ENCODE measurements at places on chromosomes 1 and 21.

- DNase-seq: no peak
These were observed 54.3 kb downstream of the ABL2 start for GRCh38 chr1:179175011-179175841.

- DNase-seq: no peak
These were observed 39.9 kb upstream of the GBP5 start for GRCh38 chr1:89312572-89312971.

DNA sequence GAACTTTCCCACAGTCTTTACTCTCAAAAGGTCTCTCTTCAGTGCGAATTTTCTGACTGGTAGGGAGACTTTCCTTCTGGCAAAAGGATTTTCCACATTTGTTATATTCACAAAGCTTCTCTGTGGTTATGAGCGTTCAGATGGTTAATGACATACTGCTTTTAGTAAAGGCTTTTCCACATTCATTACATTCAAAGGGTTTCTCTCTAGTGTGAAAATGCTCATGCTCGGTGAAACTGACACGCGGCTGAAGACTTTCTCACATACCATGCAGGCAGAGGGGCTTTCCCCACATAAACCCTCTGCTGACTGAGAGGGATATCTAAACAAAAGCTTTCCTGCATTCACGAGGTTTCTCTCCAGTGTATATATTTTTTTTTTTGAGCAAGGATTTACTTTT is 9.9 kb upstream of the KLF18 start:
- no peak for DNase-seq

- no peak for DNase-seq
These were observed 84.9 kb downstream of the C4BPA start for GRCh38 chr1:207188901-207189300.

- DNase-seq: no peak
These were observed 17.3 kb upstream of the MIIP start for GRCh38 chr1:12001996-12002493.

DNA sequence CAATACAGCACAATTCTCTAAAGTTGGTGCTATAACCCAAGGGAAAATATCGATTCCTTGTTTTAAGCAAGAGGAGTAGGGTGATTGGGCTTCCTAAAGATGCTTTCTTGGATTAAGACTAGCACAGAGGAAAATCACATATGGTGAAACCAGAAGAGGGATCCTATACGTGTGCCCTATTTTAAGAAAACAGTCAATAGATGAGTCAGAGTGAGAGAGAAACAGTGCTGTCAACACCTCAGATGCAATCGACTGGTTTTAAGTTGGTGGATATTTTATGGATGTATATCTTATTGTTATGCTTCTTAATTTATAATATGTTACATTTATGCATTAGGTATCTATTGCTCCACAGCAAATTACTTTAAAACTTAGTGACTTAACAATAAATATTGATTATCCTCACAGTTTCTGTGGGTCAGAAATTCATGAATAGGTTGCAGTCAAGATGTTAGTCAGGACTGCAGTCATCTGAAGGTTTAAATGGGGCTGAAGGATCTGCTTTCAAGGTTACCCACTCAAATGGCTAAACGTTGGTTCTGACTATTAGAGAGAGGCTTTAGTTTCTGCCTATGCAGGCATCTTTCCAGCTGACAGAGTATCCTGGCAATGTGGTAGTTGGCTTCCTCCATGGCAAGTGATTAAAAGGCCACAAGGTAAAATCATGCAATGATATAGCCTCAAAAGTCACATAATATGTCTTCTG is 61.6 kb upstream of the DEPDC1 start:
- no peak for DNase-seq

- DNase-seq: no peak
These were observed 29.5 kb downstream of the WNT9A start for GRCh38 chr1:227918083-227918700.

DNA sequence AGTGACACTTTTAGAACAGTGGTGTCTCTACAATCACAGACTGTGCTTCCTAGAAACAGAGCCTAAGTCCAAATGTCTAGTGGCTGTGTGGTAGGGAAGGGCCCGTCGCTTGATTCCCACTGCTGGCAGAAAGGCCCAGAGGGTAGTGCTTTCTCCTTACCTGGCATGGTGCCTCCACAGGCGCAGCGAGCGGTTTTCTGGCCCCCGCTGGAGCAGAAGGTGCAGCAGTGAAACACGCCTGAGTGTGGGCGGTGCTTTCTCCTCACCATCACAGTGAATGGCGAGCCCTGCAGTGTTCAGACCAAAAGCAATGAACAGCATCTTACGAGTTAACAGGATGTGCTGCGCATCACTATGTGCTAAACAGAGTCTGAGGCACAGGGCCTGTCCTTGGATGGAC is 8.3 kb downstream of the TRIM45 start:
- no peak for DNase-seq

DNA sequence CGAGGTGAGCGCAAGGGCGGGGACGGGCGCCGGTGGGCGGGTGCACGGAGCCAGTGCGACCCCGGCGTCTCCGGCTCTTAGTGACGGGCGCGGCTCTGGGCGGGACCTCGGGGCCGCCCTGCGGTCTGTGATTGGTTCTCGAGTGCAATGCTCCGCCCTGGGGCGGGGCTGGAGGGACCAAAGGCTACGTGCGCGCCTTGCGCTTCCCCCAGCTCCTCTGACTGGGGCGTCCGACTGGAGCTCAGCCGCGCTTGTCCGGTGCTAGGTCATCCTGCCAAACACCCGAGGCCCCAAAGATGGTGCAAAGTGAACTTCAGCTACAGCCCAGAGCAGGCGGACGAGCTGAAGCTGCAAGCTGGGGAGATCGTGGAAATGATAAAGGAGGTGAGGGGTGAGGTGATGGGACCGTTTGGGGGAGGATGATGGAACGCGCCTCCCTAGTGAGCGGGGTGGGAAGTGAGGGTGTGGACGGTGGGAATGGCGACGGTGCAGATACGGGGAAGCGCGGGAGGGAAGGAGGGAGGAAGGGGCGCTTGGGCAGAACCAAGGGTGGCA is 811 bp downstream of the SH3D21 start:
- peak; percentile 86 for DNase-seq

- no peak for DNase-seq
These were observed 1028.6 kb upstream of the PRMT6 start for GRCh38 chr1:106027871-106028270.

DNA sequence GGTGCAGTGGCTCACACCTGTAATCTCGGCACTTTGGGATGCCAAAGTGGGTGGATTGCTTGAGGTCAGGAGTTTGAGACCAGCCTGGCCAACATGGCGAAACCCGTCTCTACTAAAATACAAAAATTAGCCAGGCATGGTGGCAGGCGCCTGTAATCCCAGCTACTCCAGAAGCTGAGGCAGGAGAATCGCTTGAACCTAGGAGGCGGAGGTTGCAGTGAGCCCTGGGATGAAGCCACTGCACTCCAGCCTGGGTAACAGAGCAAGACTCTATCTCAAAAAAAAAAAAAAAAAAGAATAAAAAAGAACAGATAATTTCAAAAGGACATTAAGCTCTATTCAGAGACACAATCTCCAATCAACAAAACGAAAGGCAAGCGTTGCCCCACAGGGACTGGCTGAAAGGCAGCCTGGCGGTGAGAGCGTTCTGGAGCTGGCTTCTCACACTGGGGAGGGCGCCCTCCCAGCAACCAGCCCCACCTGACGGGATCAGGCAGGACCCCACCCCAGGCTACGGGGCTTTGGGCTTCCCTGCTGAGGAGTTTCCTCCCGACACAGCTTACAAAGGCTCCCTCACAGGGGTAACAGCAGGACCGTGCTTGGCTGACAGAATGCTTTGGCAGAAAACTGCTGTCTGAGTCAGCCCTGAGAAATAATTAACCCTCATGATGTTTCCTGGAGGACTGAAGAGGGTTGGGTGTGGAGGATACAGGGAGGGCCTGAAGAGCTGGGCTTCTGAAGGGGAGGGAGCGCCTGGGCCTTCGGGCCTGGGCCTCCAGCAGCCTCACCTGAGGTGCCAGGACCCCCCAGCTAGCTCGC is 31.1 kb upstream of the SRP9 start:
- DNase-seq: no peak

DNA sequence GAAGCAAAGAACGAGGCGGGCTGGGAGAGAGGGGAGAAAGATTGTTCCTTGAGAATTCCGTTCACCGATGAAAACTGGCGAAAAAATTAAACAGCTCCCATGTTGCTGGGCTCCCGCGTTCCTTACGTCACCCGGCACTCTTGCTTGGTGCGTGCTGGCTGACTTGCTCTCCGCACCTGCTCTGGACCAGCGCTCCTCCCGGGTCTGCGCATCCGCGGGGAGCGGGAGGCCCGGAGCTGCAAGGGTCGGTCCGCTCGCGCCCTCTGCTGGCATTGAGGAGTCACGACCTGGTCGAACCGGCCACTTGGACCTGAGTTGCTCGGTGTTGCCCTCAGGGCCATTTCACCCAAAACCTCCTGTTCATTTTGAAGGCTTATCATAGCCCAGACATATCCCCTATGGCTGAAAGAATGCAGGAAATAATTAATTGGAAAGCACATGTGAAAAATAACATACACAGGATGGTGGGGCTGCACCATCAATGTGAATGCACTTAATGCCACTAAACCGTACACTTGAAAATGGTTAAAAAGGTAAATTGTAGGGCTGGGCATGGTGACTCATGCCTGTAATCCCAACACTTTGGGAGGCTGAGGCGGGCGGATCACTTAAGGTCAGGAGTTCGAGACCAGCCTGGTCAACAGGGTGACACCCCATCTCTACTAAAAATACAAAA is 98.9 kb upstream of the BACE2 start:
- DNase-seq: peak; percentile 30

GRCh38 chr1:156544592-156545102 is 27.7 kb downstream of the IQGAP3 start:
- no peak for DNase-seq

All from activated CD8-positive, alpha-beta memory T cell treated with anti-CD3 and anti-CD28 coated beads for 1 hour (primary cell).